ENCODE measurements at places on chromosomes 4 and X.

GRCh38 chr4:78020677-78021076, 36.4 kb upstream of the FRAS1 start:
- no peak for DNase-seq

GRCh38 chr4:175671491-175671934, 140.6 kb downstream of the GPM6A start:
- DNase-seq = no peak

GRCh38 chrX:9340598-9341290, 124.1 kb upstream of the TBL1X start:
- DNase-seq = peak; percentile 29

- no peak for DNase-seq
Measured at GRCh38 chrX:153527208-153527607, 9.8 kb downstream of the ATP2B3 start.

DNA sequence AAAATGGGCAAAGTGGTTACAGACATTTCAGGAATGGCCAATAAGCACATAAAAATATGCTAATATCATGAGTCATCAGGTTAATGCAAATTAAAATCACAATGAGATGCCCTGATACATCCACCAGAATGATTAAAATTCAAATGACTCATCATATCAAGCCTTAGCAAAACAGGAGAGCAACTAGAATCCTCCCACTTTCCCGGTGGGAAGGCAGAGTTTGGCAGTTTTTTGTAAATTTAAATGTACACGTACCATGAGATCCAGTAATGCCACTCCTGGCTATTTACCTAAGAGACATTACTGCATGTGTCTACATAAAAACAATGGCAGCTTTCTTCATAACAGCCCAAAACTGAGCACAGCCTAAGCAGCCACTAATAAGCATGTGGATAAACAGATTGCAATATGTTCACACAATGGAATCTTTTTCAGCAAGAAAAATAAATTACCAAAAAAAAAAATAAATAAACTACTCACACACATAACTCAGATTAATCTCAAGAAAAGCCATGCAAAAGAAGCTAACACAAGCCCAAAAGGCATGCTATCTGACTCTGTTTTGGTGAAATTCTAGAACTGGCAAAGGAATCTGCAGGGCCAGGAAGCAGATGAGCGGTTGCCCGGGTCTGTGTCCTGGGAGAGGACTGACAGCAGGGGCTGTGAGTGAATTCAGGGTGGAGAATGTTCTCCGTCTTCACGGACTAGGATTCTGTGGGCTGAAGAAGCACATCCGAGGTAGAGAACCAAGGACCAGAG, 48.8 kb downstream of the AFAP1 start:
- DNase-seq = no peak

GRCh38 chrX:8811611-8812010, 10.4 kb upstream of the FAM9A start:
- no peak for DNase-seq

DNA sequence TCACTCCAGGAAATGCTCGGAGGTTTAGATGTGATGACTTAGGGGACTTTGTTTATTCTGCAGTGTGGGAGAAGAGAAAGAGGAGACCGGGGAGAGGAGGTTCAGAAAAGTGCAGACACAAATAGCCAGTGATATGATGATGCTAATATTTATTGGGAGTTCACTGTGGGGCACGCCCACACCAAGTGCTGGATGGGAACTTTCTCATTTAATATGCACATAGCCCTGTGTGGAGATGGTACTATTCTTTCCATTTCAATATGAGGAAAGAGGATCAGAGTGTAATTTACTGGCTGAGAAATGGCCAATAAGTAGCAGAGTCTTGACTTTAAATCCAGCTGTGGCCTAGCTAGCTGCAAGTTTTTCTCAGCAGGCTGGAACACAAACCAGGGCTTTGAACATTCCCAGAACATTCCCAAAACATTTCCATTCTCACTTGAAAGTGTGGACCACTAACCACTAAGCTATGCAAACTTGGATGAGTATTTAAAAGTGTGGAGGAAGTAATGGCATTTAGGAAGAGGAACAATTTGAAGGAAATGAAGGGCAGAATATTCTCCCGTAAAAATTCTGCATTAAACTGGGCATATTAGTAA, 231.7 kb downstream of the HS3ST1 start:
- no peak for DNase-seq

DNA sequence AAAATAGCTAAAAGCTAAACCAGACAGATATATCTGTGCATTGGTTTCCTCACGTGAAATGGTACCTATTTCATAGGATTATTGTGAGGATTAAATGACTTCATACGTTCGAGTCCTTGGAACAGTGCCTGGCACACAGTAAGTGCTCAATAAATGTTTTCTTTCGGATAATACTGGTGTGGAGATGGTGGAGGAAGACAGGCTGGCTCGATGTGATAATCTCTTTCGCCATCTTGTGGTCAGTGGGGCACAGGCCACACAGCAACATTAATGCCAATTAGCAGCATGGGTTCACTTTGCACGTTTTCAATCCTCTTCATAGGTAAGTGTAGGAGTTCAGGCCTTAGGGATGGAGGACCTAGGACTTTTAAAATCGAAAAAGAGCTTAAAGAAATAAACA, 9.3 kb downstream of the PAGE4 start:
- DNase-seq = no peak

DNA sequence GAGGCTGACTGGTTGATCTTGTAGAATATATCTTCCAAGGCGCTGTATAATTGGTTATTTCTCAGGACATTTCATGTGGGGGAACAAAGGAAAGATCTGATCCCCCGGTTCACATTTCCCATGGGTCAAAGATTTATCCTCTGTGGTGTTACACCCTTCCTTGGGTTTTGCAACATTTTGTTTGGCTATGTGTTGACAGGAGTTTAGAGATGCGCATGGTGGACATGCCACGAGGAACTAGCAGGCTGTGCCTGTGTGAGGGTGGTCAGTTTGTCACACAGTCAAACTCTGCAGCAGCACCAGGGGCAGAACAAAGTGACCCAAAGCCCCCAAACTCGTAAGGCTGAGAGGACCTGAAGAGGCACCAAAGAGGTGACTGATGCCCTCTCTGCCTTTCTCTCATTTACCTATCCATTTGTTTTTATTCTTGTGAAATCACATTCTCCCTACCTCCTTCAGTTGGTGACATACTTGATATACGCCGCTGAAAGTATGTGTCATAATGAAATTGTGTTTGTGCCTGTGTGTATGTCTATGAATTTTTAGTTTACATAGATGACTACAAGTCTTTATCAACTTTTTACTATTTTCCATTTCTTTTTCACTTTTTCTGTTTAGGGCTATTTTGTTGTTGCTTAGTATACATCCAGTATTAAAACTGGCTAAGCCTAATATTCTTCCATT, 164.7 kb downstream of the SPCS3 start:
- no peak for DNase-seq

DNA sequence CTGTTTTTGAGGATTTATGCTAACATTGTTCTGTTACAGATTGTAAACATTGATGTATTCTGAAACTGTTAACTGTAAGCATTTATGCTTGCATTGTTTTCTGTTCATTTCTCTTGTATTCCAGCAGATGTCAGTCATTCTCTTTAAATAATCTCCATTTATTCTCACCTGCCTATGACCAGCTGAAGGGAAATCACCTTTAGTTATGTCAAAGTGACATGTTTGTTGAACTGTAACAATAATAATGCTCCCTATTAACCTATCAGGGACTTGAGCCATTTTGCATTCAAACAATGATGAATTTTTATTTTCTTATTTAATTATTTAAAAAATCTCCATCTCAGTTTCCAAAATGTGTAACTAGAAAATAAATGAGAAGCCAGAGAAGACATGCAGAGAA, 58.0 kb downstream of the SPCS3 start:
- DNase-seq = no peak

GRCh38 chr4:38360201-38360600, 303.8 kb upstream of the KLF3 start:
- no peak for DNase-seq

DNA sequence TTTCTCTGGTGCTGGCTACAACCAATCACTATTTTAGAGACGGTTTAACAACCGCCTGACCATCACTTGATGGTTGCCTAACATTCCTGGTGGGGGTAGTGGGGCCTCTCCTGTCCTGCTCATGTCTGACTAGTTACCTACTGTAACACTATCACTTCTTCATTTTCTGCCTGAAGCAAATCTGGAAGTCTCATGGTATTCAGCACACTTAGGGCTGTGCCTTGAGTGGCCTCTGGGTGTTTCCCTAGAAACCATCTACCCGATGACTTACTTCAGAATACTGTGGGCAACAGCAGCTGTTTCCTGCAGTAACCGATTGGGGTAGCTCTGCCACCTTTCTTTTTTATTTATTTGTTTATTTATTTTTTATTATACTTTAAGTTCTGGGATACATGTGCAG, 880.1 kb upstream of the INTU start:
- no peak for DNase-seq

GRCh38 chr4:20456407-20456806, 204.7 kb downstream of the SLIT2 start:
- DNase-seq = no peak

- no peak for DNase-seq
Measured at GRCh38 chrX:154056770-154057241, 37.1 kb upstream of the IRAK1 start.

- DNase-seq = no peak
Measured at GRCh38 chr4:15148199-15148598, 145.9 kb downstream of the CPEB2 start.

DNA sequence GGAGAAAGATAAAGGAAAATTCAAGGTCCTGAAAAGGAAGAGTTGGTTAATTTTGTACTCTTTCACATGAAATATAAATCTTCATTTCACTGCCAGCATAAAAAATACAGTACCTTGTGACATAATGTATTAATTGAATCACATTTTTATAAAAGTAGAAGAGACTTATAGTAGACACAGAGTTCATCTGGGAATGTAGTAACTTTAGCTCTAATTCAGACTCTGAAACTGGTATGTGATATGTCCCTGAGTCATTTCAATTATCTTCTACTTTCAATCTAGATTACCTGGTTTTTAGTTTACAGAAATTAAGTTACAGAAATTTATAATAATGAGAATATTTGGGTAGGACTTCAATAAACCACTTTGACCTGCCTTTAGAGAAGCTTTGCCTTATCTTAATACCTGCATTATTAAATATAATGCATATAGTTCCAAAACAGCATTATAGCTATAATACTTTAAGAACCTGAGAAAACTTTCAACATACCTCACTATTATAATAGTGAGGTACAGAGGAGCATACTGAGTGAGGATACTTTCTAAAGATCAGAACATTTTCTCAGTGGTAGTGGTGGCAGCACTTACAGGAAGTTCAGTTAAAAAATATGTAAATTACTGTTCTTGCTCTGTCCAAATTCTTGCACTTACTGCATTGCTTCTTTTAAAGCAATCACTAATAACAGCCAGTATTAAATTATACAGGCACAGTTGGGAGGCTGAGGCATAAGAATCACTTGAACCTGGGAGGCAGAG, 11.2 kb downstream of the NEK1 start:
- DNase-seq = no peak

DNA sequence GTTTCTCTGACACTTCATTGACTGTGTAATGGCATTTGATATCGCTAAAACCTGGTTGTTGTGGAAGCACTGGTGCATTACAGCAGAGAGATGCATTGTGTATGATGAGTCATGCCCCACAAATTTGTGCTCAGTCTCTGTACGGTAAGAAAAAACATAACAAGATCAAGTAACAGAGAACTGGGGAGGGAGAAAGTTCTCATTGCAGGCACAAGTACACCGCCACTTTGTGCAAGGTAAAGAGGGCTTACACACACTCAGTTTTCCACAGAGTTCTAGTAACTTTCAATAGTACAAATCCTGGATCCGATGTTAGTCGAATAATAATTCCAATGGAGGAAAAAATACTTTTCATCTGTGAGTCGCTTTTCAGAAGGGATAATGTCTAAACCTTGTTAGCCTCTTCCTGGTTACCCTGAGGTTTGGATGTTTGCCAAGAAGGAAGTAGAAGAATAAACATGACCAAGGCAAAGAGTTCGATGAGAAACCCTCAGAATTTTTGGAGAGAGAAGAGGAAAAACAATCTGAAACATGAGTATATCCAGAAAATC, 512.5 kb upstream of the SLIT2 start:
- no peak for DNase-seq

- no peak for DNase-seq
Measured at GRCh38 chr4:151469970-151470369, 61.0 kb downstream of the FHIP1A start.

- DNase-seq = no peak
Measured at GRCh38 chr4:56146956-56147355, 198.2 kb downstream of the CEP135 start.

GRCh38 chrX:13646154-13646549, 6.8 kb upstream of the TCEANC start:
- peak; percentile 5 for DNase-seq

DNA sequence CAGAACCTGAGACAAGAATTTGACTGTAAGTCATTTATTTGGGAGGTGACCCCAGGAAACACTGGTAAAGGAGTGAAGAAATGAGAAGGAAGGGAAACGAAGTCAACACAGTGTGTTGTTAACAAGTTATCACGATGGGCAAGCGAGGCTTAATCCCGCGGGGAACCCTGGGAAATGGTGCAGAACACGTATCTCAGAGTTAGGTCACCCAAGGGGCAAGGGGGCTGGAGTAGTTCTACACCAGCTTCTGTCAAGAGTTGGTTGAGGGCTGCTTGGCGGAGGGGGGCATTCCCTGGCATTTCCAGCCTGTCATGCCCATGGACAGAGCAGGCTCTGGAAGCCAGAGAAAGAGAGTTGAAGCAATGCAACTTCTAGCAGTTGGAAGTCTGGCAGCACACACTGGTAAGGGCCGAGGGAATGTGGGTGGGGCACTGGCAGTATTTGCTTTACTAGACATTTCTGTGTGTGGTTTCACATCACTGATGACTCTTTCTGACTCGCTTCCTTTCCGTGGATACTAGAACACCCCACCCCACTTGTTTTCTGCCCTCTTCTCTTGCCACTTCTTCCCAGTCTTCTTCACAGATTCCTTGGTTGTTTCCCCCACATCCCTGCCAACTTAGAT, 52.2 kb upstream of the ADGRG2 start:
- DNase-seq = no peak

DNA sequence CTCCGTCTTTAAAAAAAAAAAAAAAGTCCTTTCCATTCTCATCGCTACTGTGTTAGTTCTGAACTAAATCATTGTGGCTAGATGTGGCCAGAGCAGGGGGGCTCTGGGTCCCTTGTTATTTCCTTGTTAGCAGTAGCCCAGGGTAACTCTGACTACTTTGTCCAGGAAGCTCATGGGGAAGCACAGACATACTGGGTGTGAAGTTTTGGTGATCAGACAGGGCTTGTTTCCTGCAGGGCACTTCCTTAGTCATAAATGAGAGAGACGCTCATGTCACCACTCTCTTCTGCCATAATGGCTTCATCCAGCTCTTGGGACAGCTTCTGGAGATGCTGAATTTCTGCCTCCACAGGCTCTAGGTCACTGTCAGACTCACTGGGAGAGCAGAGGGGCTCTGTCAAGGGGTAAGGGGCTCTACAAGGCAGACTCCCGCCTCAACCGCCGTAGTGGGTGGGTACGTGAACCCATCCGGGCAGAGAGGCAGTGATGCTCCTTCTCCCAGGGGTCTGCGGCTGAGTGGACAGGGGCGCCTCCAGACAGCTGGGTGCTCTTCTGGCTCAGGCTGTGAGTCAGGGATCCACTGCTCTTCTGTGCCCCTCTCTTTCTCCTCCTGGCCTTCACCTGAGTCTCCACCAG, 12.9 kb downstream of the STIM2 start:
- peak; percentile 43 for DNase-seq
